CD4-positive, alpha-beta T cell treated with Interleukin-15 for 4 hours (primary cell): ENCODE measurements at places on chromosomes 6 and 20.

DNA sequence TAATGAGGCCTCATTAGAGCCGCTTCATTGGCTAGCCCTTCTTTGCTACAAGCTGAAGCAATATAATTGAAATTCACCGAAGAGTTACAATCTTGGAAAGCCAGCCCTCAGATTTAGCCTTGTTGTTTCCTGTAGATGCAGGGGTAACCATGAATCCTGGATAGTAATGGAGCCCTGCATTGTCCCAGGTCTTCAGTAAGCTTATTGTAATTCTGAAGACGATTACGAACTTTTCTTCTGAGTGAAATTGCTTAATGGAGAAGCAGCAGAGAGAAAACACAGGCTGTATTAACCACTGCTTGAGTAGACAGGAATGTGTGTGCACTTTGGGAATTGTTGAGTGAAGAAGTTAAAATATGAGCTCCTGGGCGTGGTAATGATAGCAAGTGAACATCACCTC lies 26.3 kb upstream of the NAA20 start:
- no peak for DNase-seq

DNA sequence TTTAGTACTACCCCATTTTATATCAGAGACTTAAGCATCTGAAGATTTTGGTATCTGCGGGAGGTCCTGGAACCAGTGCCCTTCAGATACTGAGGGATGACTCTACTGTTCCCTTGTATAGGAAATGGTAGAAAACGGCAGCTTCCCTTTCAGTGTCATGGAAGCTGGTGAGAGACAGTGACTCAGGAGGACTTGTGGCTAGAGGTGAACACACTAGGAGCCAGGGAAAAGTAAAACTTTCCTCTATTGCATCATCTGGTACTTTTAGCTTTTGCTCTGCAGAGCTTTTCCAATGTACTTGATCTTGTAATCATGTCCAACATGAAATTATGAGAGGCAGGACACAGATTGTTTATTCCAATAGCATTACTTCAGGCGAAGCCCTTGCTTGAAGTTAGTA lies 45.0 kb downstream of the RNF144B start:
- no peak for DNase-seq

- no peak for DNase-seq
These were observed 11.9 kb downstream of the TEAD3 start for GRCh38 chr6:35484921-35485392.

GRCh38 chr6:71139249-71139648 lies 149.4 kb upstream of the OGFRL1 start:
- DNase-seq, result no peak

DNA sequence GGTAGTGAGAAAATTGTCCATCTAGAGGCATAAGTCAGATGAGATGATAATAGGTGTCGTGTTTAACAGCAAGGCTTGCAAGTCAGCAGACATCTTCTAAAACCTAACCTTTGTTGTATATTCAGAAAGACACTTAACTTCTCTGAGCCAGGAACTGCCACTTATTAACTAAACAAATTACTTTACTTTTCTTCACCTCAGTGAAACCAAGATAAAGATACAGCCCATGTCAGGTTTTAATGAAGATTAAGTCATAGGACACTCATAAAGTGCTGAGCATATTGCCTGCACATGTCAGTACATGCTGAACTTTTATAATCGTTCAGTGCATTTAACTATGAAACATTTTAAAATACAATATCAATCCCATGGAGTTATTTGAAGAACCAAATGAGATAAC lies 286.8 kb downstream of the NKAIN2 start:
- no peak for DNase-seq
